Heart right ventricle (tissue), 16 donors: ENCODE measurements at places on chromosomes 16 and 17. TPM values are rescaled to one million over a fixed set of nuclear protein-coding genes. Genes with fewer than 3 reads are reported as not detected.
A peak's percentile ranks its signal among the peaks of the same experiment; 100 is the strongest.

The NEUROD2 gene
- not detected for total RNA-seq

The CEP95 gene
- total RNA-seq: 15.8 TPM

The MT4 gene
- total RNA-seq: not detected

- no peak for DNase-seq
These were observed 15.7 kb upstream of the RNF222 start for GRCh38 chr17:8413328-8413727.

- no peak for DNase-seq
These were observed 91.2 kb downstream of the GNAO1 start for GRCh38 chr16:56282451-56282850.

- DNase-seq: no peak
These were observed 6.8 kb upstream of the ITGAD start for GRCh38 chr16:31386157-31386984.

- DNase-seq: peak; percentile 59
These were observed 479 bp downstream of the ITGA3 start for GRCh38 chr17:50056217-50056960.

DNA sequence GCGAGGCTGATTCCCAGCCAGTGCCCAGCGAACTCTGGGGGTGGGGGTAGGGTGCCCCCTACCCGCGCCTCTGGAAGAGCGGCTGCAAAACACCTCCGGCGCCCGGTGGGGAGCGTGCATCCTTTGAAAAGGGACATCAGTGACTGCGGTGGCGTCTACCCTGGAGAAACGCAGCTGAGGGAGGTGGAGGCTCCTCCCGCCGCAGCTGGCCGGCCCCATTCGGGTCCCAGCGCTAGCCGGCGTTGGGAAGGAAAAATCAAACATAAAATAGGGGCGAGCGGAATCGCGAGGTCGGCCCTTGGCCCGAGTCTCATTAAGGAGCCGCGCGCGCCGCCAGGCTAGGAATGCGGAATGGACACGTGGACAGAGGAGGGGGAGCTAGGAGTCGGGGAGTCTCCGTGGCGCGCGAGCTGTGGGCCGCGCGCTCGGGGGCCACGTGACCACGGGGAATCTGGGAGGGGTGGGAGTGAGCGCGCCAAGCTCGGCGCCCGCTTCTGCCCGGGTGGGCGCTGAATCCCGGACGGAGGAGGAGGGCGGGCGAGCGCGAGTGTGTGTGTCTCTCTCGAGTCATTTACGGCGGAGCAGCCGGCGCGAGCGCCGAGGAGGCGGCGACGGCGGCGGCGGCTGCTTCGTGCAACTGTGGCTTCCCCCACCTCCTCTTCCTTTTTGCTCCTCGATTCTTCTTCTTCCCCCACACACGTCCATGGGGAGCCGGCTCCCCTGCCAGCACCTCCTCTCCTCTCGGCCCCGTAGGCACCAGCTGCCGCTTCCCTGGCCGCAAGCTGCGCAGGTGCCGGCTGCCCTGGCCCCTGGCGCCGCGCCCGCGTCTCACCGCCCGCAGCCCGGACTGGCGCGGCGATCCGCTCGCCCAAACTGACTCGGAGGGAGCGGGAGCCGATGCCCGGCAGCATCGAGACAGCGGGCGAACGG, at the start of gene TMEM132E:
TMEM132E (plus strand) TSS at position 566 of the 930 bp plus-strand sequence. CDS start 1,495 bp downstream, outside the sequence.
- DNase-seq: peak; percentile 29

GRCh38 chr16:995087-995486, 13.5 kb downstream of the SOX8 start:
- no peak for DNase-seq

GRCh38 chr16:89334988-89335802, 117.7 kb downstream of the ZNF778 start:
- DNase-seq: no peak

DNA sequence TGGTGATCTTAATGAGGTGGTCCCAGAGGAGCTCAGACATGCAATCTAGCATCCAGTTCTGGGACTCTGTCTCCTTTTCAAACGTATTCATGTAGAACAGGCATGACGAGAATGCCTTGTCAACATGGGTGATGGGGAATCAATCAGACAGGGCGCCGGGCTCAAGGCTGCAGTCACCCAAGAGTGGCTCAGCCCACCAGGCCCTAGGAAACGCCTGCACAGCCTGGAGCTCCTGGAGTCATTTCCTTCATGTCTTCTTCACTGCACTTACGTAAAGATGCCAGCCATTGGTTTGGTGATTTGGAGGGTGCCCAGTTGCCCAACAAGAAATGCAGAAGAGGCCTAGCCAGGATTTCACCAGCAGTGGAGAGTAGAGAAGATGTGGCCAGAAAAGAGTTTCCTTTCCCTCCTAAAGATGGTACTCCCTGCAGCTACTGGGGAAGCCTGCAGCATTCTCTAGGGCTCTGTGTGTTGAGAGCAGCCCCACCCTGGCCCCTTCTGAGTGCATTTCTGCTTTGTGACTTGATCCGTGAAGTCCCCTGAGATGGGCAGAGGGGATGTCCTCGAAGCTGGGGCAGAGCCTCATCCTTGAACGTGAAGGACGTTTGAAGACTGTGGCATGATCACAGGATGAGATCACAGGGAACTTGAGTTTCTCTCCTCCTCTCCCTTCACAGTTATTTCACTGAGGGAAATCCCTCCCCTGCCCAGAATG, 24.0 kb upstream of the STH start:
- no peak for DNase-seq
